ENCODE measurements at places on chromosomes 2 and 18.
A peak's percentile ranks its signal among the peaks of the same experiment; 100 is the strongest.

GRCh38 chr2:236939271-236939670, 146.4 kb upstream of the COPS8 start:
- no peak for DNase-seq

DNA sequence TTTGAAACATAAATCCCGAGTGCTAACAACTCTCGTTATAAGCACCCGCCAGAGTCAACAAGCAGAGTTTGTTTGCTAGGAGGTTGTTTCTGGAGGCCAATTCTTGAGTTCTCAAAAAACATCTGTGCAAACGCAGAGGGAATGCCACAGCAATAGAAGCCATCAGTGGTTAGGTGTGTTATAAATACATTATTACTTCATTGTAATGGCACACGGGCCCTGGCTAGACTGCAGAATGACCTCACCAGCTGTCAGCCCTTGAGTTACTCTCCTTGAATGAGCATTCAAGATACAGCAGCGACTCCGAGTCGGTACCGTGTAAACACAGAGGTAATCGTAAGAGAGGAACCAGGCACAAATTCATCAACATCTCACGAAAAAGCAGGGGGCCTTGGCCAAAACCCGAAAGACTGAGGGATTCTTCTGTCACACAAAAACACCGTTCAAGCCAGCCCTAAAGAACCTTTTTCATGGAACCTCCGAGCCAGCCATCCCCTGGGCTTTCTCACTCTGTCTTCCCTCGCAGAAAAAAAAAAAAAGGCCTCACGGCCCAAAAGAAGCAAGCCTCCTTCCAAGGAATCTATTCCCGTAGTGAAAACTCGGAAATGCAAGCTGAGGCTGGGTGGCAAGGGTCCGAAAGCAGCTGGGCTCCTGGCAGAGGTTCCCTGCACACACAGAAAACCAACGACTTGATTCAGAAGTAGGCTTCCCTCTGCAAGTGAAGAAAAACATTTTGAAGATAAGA, 133.7 kb upstream of the MEIS1 start:
- no peak for DNase-seq

DNA sequence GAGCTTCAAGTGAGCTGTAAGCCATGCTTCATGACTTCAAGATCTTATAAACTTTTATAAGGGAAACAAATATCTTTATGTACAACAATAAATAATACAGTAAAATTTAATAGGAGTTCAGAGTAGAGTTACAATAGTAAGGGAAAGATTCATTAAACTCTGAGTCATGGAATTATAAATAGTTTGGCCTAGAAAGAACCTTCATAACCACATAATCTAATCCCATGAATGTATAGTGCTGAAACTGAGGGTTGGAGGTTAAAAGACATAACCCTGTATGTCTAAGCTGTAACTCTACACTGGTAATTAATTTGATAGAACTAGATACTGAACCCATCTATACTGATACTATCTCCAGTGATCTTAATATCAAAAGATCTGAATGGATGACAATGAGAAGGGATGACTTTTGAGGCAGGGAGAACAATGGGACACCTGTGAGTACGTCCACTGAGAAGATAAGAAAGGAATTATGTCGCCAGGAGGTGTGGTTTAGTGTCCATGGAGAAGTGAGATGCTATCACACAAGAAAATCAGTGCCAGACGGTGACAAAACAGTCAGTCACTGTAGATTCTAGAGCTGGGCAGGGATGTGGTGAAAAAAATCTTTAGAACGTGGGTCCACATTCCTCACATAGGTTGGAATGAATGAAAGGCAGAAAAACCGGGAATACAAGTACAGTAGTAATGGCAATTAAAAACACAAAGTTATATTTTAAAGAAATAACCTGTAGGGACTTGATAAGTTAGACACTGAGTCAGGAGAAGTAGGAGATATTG, 1.1 kb downstream of the IL1F10 start:
- no peak for DNase-seq

GRCh38 chr2:19244460-19245363, 113.7 kb downstream of the OSR1 start:
- no peak for DNase-seq

DNA sequence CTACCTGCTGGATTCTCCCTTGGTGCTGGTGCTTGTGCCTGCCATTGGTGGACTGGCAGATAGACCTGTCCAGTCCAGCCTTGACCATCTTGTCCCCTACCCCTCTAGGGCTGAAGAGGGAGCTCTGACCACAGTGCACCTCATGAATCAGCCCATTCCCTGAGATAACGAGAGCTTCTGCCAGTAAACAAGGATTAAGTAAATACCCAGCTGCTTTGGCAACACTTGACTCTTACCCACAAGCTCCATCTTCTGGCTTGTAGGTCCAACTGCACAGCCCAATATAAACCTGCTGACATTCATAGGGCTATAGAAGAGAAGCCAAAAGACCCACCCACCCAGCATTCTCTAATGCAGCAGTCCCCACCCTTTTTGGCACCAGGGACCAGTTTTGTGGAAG, 186.4 kb downstream of the PIK3C3 start:
- DNase-seq = no peak

DNA sequence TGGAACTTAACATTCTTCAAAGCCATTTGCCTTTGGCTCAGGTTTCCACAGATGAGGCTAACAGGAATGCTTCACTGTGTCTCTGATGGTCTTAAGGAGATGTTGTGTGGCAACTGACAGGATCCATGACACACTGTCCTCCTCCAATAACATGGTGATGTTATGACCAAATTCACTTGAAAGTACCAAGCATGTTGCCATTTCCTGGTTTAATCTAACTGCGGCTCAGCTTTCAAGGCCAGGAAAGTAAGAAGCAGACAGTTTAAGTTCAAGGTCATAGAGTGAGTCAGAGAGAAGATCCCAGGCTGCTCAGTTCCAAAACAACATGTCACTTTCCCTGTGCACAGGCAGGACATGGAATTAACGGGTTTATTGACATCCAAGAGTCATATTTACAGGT, 513.6 kb downstream of the STK39 start:
- no peak for DNase-seq

DNA sequence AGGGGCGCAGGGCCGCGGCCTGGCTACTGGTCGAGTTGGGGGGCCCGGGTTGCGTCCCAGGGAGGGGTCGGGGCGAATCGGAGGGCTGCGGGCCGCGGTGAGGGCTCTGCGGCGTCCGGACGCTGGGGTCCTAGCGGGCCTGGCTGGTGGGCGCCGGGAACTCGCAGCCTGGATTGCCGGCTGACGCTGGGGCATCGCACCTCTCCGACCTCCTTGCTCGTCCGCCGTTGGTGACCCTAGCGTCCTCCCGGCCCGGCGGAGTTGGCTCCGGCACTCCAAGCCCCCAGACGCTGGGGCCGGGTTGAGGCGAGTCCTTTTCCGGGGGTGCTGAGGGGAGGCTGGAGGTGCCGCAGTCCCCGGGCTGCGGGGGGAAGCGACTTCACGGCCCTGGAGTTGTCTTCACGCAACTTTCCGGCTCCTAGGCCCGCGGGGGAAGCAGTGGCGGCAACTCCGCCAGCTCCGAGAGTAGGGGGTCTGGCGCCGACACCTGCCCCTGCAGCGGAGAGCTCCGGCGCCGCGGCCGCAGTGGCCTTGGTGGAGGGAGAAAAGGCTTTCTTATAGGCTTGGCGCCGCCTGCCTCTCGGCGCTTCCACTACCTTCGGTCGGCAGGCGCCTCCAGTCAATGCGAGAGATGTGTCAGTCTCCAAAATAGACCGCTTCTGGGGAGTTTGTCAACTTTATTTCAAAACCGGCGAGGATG, 70.3 kb downstream of the HAUS1 start:
- DNase-seq = peak; percentile 7

GRCh38 chr2:138723196-138723987, 56.8 kb downstream of the NXPH2 start:
- DNase-seq = no peak

DNA sequence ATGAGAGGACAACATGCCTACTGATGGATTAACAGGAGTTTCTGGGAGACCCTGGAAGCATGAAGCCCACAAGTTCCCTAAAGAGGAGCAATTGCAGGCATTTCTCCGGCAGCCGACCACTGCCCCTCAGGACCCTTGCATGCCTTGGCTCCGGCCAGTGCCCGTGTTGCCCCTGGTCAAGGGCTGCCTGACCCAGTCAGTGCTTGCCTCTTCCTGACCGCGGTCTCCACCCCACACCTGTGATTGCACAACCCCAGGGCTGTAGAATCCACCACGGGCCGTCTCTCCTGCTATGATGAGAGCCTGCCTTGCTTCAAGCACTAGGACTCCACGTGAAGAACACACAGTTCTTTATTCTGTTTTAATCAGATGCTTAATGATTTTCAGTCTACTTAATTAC, 127.5 kb downstream of the GLI2 start:
- DNase-seq = no peak

GRCh38 chr2:60972889-60973656, 44.4 kb upstream of the PEX13 start:
- DNase-seq = no peak

- DNase-seq = no peak
Measured at GRCh38 chr18:11322006-11322405, 172.6 kb upstream of the PIEZO2 start.

GRCh38 chr2:39241588-39241987, 2.2 kb downstream of the CDKL4 start:
- no peak for DNase-seq

DNA sequence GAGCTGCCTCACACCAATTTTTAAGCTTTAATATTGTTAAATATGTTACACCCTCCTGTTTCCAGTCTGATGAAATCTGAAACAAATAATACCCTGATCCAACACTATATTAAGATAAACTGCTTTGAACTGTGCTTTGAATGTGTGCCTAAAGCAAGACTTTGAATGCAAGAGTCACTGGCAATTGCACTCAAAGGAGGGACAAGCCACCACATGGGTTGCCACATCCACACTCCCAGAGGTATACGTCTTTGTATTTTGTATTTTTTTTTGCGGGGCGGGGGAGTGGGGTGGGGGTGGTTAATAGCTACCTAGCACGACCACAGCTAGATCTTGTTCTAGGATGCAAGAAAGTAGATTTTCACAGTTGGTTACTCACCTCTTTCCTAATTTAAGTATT, 1.8 kb upstream of the ZEB2 start:
- no peak for DNase-seq

- DNase-seq = no peak
Measured at GRCh38 chr18:23703987-23704384, 14.7 kb downstream of the LAMA3 start.

GRCh38 chr2:197798187-197798586, 6.2 kb upstream of the PLCL1 start:
- DNase-seq = no peak

DNA sequence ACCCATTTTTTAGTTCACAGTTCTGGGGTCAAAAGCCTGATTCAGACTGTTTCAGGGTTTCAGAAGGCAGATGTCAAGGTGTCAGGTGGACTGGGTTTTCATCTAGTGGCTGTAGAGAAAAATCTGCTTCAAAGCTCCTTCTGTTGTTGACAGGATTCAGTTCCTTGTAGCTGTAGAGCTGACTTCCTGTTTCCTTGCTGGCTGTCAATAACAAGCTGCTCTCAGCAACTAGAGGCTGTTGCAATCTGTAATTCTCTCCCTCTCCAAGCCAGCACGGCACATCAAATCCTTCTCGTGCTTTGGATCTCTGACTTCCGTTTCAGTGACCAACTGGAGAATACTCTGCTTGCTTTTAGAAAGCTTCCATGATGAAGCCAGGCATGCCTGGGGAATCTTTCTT, 179.4 kb downstream of the DOK6 start:
- DNase-seq = no peak

GRCh38 chr2:105186967-105187498, 54.5 kb upstream of the GPR45 start:
- no peak for DNase-seq

GRCh38 chr18:72867746-72868584, at the start of gene NETO1:
TSS of gene NETO1 (minus strand) at chr18:72867987. CDS start at chr18:72867291, 696 bp downstream.
- DNase-seq = no peak

GRCh38 chr18:63505566-63506335, 29.0 kb downstream of the SERPINB5 start:
- DNase-seq = no peak

DNA sequence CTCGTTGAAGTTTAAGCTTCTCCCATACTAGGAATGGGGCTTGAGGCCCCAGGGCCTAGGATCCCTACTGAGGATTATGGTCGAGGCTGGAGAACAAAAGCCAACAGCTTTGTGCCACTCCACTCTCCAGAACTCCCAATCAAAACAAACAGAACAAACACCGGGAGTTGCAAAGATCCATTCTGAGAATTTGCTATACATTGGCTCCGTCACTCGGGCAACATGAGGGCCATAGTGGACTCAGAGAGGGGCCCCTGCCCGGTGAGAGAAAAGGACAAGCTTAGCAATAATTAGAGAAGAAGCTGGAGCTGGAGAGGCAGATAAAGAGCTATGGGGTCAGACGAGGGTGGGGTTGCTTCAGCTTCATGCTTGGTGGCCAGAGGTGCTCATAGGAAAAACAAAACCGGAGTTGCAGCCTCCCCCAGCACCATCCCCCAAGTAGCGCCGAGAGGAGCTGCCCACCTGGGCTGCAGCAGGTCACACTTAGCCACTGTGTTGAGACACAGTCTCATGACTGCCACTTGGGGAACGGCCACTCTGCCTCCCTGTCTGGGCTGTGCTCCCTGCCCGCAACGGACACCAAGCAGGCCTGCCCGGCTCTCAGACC, 142.3 kb upstream of the HAAO start:
- DNase-seq = no peak

DNA sequence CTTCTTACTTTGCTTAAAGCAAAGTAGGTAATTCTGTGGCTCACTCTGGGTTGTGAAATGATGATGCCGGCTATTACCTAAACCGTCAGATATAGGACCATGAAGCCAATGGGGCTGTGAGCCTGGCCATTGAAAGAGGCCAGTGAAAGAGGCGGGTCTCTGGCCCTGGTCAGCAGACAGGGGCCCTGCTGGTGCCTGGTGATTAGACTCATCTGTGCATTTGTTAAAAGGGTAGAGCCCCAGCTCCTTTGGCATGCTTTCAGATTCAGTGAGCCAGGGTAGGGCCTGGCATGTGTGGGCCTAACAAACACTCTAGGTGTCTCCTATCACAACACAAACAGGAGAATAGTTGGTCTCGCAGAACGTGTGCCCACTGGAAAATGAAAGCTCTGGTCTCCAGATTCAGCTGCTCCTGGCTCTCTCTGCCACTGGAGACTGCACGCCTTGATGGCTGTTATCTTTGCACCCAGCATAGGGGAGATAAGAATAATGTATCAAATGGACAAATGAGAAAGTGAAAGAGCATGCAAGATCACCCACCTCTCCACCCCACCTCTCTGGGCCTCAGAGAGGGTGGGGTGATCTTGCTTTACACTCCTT, 6.9 kb downstream of the LRRC30 start:
- no peak for DNase-seq

- DNase-seq = no peak
Measured at GRCh38 chr2:140023291-140023690, 1243.1 kb upstream of the NXPH2 start.

GRCh38 chr2:234242459-234242836, 191.9 kb downstream of the SPP2 start:
- DNase-seq = no peak

DNA sequence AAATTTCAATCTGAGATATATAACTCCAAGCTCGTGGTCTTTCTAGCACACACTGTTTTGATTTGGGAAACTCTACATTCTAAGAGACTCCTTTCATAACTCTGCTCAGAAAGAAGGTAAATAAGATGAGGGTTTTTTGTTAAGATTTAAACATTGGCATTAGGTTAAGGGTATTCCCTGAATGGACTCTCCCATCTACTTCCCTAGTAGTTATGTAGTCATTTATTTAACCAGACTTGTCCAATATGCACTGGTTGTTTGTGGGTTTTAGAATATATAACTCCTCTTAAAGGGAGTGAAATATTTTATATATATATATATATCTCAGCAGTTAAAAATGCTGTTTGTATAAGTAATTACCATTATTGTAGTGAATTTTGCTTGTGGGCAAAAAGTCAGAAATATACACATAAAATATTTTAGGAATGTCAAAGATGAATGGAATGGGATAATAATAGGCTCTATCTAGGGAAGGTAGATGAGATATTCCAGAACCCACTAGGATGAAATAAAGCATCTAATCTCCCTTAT, 61.5 kb upstream of the WDR75 start:
- no peak for DNase-seq

Data from stimulated activated CD4-positive, alpha-beta T cell treated with anti-CD3 and anti-CD28 coated beads, Interleukin-1b, Interleukin-23, amount 100 ng/mL, for 1 hour (primary cell).